ENCODE measurements at places on chromosomes 5 and 9.

DNA sequence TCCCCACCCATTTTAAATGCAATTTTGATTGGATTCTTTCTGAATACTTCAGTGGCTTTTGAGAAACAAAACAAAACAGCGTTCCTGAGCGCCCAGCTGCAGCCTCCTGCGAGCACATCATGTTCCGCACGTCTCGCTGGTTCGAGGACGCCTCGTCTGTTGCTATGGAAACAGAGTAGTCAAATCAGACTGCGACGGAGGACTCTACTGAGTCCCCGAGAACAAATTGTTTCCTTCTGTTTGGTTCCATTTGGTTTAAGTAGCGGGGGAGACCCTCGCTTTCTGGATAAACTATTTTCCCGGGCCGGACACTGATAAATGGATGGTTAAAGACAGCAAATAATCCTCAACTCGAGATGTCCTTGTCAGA, 69.0 kb downstream of the SLC28A3 start:
- DNase-seq, result no peak

GRCh38 chr5:35357973-35358372, 127.7 kb upstream of the PRLR start:
- DNase-seq, result no peak

GRCh38 chr9:36319806-36320205, 61.6 kb upstream of the GNE start:
- no peak for DNase-seq

GRCh38 chr9:4939118-4939561, 45.9 kb upstream of the JAK2 start:
- no peak for DNase-seq

GRCh38 chr9:17750269-17750668, 171.4 kb downstream of the SH3GL2 start:
- no peak for DNase-seq

Measured in GM12892 (cell line).